ENCODE measurements at places on chromosomes 2 and 18.
A peak's percentile ranks its signal among the peaks of the same experiment; 100 is the strongest.

DNA sequence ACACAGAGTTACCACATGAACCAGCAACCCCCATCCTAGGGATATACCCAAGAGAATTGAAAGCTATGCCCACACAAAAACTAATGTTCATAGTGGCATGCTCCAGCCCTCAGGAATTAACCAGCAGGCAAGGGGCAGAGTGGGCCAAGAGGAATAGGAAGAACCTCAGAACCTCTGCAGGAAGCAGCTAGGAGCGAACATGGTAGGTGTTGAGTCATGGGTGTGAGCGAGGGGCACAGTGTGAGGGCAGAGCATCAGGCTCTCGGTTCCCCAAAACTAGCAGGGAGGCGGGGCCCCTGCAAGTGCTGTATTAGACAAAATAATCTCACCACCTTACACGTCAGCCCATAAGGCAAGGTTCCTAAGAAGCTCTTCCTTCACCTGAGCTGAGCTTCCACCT lies 5.6 kb upstream of the RUFY4 start:
- no peak for DNase-seq

- no peak for DNase-seq
These were observed 1132.2 kb upstream of the FAM98A start for GRCh38 chr2:34731292-34731691.

GRCh38 chr2:1169291-1169949 lies 218.8 kb downstream of the SNTG2 start:
- DNase-seq, result no peak

DNA sequence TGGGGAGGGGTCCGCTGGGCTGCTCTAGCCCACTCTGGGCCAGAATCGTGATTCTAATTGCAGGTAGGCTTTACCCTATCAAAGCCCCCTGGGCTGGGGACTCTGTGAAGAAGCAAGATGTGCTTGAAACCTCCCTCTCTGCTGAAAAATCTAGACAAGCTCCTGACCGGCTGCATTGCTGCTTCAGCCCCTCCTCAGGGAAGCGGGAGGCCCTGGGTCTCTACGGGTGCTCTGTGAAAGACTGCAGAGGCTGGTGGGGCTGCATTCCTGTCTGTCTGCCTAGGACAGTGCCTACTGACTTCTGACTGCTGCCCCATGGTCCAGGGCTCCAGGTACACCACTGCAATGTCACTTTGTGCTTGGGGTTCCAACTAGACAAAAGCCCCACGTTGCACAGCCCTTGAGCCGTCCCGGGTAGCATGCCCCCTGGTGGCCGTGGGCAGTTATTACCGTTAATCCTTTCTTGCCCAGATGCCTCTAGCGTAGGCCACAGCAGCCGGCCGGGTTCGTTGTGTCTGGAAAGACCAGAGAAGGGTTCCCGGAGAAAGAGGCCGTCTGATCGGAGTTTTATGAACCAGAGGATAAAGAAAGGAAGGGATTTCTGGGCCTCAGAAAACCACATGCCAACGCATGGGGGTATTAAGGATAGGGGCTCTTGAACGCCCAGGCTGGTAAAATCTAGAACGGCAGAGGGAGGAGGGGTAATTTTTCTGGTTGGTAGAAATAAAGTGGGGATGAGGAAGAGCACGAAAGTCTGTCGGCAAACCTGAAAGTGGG lies 15.9 kb upstream of the C1QL2 start:
- DNase-seq, result peak; percentile 46

DNA sequence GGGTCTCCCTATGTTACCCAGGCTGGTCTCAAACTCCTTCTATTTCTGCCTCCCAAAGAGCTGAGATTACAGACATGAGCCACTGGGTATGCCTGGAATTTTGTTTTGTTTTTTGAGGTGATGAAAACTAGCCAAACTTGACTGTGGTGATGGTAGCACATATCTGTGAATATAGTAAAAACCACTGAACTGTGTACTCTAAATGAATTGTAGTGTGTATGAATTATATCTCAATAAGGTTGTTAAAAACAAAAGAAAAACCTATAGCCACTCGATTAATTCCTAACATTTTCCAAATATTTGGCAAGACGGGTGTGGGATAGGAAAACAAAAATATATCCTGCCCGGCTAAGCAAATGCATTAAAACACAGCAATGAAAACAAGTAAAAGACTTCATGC lies 1302.3 kb upstream of the CHAC2 start:
- no peak for DNase-seq

GRCh38 chr18:2337552-2338141 lies 233.7 kb downstream of the METTL4 start:
- DNase-seq, result no peak

- no peak for DNase-seq
These were observed 53.4 kb downstream of the ADI1 start for GRCh38 chr2:3465844-3466481.

DNA sequence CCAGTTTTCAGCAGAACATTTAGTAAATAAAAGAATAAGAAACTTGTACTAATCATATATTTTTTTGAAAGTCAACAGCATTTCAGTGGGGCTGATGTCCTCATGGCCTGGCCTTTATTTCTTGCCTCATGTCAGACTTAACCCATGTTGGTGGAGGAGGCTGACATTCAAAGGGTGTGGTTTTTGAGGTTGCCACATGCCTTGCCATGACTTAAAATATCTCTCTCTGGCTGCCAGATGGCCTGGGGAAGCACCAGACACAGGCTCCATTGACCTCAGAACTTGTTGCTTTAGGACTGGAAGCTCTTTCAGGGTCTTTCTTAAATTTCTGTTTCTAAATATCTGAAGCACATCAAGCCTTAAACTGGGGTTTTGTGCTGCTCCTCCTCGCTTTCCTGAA lies 32.5 kb upstream of the CD28 start:
- DNase-seq, result no peak

DNA sequence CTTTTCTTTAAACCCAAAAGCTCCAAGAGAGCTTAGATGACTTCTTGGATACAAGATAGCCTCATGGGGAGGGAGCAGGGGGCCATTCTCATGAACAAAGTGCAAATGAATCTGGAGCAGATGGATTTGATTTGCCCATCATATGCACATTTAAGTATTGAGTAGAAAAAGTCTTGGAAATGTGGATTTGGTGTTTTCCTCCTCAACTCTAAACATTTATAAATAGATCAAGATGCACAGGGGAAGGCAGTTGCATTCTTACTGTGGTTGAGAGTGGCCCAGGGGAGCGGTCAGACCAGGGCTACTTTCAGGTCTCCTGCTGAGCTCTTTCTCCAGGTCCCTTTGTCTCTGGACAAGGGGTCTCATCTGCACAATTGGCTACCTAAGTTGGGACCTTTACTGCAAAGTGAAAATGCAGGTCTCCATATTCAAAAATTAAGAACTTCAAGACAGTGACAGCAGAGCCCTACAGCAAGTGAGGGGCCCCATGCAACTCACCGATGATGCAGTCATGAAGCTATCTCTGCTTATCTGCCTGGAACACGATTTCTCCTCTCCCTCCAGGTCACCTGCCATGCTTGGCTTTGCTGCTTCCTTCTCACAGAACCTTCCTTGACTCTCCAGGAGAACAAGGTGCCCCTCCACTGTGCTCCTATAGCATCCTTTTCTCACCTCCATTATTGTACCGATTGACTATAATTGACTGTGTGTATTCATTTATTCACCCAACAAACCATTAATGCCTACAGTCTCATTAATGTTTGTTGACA lies 145.4 kb downstream of the LPIN1 start:
- no peak for DNase-seq

GRCh38 chr2:177245010-177245422 lies 19.5 kb downstream of the NFE2L2 start:
- no peak for DNase-seq

DNA sequence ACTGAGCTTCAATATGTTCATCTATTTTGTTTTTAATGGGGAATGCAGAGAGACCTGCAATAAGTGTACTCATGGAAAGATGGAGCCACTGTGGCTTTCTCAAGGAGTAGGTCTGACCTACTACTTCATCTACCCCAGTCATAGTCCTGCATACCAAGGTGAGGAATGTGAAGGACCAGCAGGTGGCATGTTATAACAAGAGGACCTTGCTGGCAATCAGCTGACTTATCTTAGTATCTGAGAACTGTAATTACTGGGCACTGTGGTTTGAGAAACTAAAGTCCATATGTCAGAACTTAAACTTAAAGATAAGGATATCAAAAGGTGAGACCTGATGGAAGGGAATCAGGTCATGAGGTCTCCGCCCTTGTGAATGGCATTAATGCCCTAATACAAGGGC lies 1104.2 kb downstream of the BCL11A start:
- no peak for DNase-seq

DNA sequence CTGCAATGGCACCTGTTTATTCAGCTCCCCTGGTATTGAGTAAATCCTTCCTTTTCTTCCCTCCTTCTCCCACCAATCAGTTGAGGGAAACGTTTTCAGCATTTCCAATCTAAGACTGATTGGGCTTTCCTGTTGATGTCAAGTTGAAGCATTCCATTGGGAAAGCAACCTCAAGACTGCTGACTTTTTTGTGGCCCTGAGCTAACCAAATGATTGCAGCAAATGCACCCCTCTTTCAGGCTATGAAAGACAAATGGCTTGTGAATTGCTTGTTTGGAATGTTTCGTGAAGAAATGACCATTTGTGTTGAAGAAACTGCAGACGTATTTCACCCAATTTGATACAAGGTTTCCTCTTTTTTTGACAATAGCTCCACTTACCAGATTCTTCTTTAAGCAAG lies 303.5 kb downstream of the EPHA4 start:
- no peak for DNase-seq

- DNase-seq, result no peak
These were observed 1.8 kb downstream of the RBFA start for GRCh38 chr18:80035997-80036396.

GRCh38 chr2:194176134-194176533 lies 1480.9 kb upstream of the SLC39A10 start:
- no peak for DNase-seq

DNA sequence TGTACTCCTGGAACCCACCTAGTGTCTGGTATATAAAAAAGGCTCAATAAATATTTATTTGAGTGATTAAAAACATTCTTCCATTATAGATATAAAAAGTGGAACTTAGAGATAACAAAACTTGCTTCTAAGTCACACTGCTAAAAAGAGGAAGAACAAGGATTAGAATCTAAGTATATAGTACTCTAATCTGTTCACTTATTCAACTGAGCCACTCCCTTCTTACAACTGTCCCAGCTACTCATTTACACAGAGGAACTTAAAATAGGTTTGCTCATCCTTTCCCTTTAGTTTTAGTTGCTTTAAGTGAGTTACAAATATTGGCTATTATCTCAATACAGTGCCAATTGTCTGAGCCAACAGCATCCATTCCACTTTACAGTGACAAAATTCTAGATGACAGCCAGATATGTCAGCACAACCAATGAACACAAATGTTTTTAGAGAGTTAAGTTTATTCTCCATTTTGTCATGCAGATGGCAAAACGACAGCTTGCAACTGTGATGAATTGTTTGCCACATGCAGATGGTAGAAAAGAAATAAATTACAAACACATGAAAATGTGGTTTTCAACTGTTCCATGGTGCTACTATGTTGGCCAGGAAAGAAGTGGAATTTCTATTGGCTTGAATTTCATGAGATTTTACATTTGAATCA lies 280.7 kb upstream of the ZC3H15 start:
- no peak for DNase-seq

- DNase-seq, result no peak
These were observed 36.4 kb downstream of the TBC1D8 start for GRCh38 chr2:101114815-101115214.

GRCh38 chr2:233519787-233520611 lies 46.6 kb downstream of the USP40 start:
- DNase-seq, result peak; percentile 9

- DNase-seq, result no peak
These were observed 9.4 kb upstream of the SLC38A11 start for GRCh38 chr2:164964700-164965099.

Measured in GM18507 (cell line).